Cardiac muscle cell (in vitro differentiated cells and primary cell): ENCODE measurements at places on chromosomes 11 and 22.

DNA sequence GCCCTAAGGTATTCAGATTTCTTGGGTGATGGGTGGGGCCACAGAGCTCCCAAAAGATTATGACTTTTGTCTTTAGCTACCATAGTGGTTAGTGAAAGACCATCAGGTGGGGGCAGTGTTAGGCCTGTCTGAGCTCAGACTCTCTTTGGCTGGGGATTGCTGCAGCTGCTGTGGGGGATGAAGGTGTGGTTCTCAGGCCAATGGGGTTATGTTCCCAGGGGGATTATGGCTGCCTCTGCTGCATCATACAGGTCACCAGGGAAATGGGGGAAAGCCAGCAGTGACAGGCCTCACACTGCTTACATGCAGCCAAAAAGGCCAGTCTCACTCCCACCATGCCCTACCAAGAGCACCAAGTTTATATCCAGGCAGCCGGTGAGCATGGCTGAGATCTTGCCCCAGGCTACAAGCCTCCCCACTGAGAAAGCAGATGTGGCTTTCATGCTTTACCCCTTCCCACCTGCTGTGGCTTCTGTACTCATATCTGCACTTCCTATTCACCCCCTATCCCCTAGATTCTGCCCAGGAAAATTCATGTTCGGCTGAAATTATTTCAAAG lies 24.8 kb downstream of the CNTF start:
- H3K36me3 ChIP-seq: no peaks in the 10 kb centered on the region
- no peaks in the 10 kb centered on the region for H3K27me3 ChIP-seq
- no peaks in the 10 kb centered on the region for H3K4me1 ChIP-seq
- no peak overlapping the region for H3K27ac ChIP-seq
- no peak overlapping the region for H3K4me3 ChIP-seq

DNA sequence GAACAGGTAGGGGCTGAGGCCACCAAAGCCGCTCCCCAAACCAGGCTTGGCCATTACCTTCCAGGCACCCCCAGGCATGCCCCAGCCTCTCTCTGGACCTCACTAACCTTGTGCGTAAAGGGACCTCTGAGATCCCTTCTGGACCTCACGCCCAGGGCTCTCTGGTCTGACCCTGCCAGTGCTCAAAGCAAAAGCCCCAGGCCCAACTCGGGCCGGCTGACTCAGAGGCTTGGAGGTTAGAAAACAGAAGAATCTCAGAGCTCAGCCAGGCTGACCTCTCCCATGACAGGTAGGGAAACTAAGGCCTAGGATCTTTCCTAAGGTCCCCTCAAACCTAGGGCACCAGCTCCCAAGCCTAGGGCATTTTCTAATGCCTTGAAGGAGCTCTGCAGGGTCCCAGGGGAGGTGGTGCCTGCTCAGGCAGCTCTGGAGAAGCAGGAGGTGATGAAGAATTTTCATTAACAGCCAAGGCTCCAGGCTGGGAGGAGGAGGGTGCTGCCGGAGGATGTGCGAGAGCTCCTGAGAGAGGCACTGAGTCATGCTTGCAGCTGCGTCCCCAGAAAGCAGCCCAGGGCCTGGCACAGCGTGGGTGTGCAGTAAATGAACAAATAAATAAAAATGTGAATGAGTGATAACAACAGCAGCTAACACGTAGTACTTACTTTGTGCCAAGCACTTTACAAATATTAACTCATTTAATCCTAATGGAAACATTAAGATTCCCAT lies 25.6 kb downstream of the ARRB1 start:
- no peak overlapping the region for H3K27ac ChIP-seq
- H3K4me1 ChIP-seq: no peaks in the 10 kb centered on the region
- DNase-seq: peak; percentile 93
- H3K4me3 ChIP-seq: no peak overlapping the region
- H3K36me3 ChIP-seq: no peaks in the 10 kb centered on the region

- H3K27ac ChIP-seq: no peak overlapping the region
- no peaks in the 10 kb centered on the region for H3K4me1 ChIP-seq
- DNase-seq: no peak
- no peak overlapping the region for H3K4me3 ChIP-seq
- no peaks in the 10 kb centered on the region for H3K27me3 ChIP-seq
These were observed 188.3 kb downstream of the OPCML start for GRCh38 chr11:133343951-133344350.

- H3K36me3 ChIP-seq: no peaks in the 10 kb centered on the region
- no peaks in the 10 kb centered on the region for H3K27me3 ChIP-seq
- no peak for DNase-seq
- no peak overlapping the region for H3K27ac ChIP-seq
These were observed 18.8 kb downstream of the PANX1 start for GRCh38 chr11:94147433-94147845.

DNA sequence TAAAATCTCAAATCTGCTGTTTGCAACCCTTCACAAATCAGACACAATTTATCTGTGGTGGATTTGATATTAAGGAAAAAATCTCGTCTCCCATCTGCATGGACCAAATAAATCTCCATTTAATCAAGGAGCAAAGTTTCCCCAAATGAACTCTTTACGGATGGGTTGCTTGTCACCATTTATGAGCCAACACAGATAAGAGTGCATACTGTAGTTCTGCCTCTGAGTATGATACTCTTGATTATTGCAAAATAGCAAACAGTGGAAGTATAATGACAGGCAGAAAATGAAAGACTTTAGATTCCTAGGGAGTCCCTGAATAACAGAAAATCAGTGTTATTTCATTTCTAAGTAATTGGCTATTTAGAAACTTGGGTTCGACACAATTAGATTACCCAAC lies 1395.9 kb downstream of the FAM181B start:
- H3K36me3 ChIP-seq: no peaks in the 10 kb centered on the region
- H3K27me3 ChIP-seq: no peaks in the 10 kb centered on the region
- DNase-seq: no peak
- no peak overlapping the region for H3K4me3 ChIP-seq

- H3K4me1 ChIP-seq: no peaks in the 10 kb centered on the region
- no peaks in the 10 kb centered on the region for H3K27me3 ChIP-seq
- H3K27ac ChIP-seq: no peak overlapping the region
- no peak for DNase-seq
- H3K4me3 ChIP-seq: no peak overlapping the region
These were observed 43.3 kb downstream of the BDNF start for GRCh38 chr11:27656806-27657483.

DNA sequence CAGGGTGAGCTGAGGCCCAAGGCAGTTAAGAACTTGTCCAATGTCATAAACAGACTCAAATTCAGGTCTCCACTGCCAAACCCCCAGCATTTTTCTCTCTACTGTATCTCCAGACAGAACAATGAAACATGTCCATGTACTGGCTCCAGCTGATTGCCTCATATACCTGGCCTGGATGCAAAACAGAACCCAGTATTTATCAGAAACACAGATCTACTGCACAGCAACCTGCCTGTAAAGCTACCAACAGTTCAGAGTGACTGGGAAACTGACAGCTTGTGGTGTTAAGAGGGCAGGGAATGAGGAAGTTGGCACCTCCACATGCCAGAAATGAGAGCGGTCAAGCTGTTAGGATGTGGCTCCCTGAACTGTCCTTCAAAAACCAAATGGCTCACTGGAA lies 41.6 kb downstream of the C11orf71 start:
- no peaks in the 10 kb centered on the region for H3K36me3 ChIP-seq
- no peak for DNase-seq
- H3K4me1 ChIP-seq: no peaks in the 10 kb centered on the region
- H3K27me3 ChIP-seq: no peaks in the 10 kb centered on the region
- H3K4me3 ChIP-seq: no peak overlapping the region

DNA sequence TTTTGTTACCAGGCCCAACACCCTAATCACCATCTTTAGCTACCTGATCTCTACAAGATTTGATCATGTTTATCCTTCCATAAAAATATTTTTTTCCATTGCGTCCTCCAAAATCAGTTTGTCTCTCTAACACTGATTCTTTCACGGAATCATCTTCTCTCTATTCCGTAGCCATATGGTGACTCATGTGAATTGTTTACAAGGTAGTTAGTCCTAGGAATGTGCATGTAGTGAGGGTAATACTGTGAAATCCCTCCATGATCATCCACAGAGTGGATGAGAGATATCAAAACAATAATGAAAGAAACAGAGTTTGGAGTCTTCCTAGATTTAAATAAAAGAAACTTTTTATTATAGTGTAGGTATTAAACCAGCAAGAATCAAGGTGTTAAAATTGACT lies 230.2 kb downstream of the METTL15 start:
- H3K27ac ChIP-seq: no peak overlapping the region
- no peak overlapping the region for H3K4me3 ChIP-seq
- H3K27me3 ChIP-seq: no peaks in the 10 kb centered on the region
- no peaks in the 10 kb centered on the region for H3K4me1 ChIP-seq

DNA sequence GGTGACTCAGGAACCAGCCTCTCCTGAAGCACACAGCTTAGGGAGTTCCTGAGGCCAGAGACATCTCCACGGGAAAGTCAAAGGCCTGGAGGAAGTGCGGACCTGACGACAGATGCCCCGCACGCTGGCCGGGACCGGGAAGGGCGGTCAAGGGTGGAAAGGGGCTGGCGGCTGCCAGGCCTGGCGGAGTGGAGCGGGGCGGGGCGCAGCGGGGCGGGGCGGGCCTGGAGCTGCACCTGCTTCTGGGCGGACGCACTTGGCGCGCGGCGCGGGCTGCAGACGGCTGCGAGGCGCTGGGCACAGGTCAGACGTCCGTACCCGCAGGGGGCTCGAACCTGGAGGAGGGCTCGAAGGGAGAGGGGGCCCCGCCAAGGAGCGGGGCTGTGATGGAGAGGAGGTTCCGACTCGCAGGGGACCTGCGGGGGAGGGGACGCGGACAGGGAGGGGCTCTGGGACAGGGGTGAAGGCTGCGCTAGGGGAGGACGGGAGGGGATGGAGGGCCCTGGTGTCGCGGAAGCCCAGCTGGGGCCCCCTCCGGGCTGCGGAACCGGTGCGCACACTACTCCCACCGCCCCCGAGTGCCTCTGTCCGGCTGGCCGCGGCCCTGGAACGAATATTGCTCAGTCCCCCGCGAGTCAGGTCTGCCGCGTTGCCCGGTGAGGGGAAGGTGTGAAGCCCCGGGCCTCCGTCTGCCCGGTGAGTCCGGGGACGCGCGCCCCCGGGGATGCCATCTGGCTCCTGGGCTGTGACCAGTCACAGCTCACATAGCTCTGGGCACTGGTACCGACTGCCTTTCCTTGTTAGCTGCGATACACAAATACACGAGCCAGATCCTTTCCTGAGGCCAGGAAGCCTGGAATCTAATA lies at the start of gene TMEM45B:
TMEM45B (plus strand) TSS at position 253 of the 866 bp plus-strand sequence. CDS start 36,635 bp downstream, outside the sequence.
- H3K4me3 ChIP-seq: peak within 1 kb of the TSS; percentile 27
- H3K4me1 ChIP-seq: no peaks in the 10 kb centered on the region
- DNase-seq: peak; percentile 4
- H3K27ac ChIP-seq: no peak within 1 kb of the TSS
- H3K27me3 ChIP-seq: peaks cover 68% of the 10 kb centered on the region

DNA sequence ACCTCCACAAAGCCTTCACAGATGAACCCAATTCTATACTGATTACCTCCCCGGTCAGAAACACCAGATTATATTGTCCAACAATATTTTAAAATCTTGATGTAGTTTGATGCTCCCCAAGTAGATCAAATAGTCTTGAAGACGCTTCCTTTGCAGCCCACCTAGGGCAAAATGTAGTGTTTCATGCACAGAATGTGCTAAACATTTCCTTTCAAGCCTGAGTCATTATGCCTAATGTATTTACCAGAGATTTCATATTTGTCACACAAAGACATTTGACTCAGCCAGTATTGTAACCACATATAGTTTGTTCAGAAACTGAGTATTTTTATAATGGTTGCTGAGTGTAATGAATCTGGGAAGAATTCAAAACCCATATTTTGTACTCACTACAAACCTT lies 1396.8 kb downstream of the LRRC4C start:
- H3K36me3 ChIP-seq: no peaks in the 10 kb centered on the region
- H3K27ac ChIP-seq: no peak overlapping the region
- no peak for DNase-seq
- no peak overlapping the region for H3K4me3 ChIP-seq
- H3K27me3 ChIP-seq: no peaks in the 10 kb centered on the region

- no peaks in the 10 kb centered on the region for H3K36me3 ChIP-seq
- DNase-seq: peak; percentile 12
- no peak overlapping the region for H3K27ac ChIP-seq
- peaks cover 14% of the 10 kb centered on the region for H3K4me1 ChIP-seq
- H3K27me3 ChIP-seq: no peaks in the 10 kb centered on the region
These were observed 22.1 kb upstream of the MMP7 start for GRCh38 chr11:102552447-102553194.

- no peak overlapping the region for H3K27ac ChIP-seq
- DNase-seq: no peak
- no peak overlapping the region for H3K4me3 ChIP-seq
- peaks cover 8% of the 10 kb centered on the region for H3K36me3 ChIP-seq
These were observed 21.9 kb upstream of the PPP2R1B start for GRCh38 chr11:111788051-111788450.

GRCh38 chr11:20047006-20047768 lies 113.1 kb downstream of the DBX1 start:
- no peak for DNase-seq
- H3K4me3 ChIP-seq: no peak overlapping the region
- H3K4me1 ChIP-seq: peaks cover 60% of the 10 kb centered on the region
- H3K36me3 ChIP-seq: peaks cover 72% of the 10 kb centered on the region

- no peaks in the 10 kb centered on the region for H3K4me1 ChIP-seq
- no peak for DNase-seq
- H3K27ac ChIP-seq: no peak overlapping the region
These were observed 1522.6 kb downstream of the FAM181B start for GRCh38 chr11:81211050-81211449.

DNA sequence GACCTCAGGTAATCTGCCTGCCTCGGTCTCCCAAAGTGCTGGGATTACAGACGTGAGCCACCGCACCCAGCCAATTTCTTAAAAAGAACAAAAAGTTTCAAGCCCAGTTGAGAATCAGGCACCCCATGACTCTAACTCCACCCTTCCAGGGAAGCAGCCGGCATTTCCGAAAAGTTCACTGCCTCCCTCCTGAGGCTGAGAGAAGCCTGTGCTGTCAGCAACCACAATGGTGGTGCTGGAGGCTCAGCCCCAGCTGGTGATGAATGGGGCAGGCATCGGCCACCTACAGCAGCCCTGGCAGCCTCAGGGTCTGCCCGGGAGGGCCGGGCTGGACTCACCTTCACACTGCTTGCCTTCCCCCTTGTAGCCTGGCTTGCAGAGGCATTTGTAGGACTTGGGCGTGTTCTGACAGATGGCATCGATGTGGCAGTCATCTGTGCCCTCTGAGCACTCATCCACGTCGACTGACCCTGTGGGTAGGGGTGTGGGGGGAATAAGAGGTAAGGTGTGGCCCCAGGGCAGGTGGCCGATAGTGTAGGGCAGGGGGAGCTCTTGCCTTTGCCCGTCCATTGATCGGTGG lies 4.3 kb downstream of the SCUBE1 start:
- H3K27me3 ChIP-seq: peaks cover 58% of the 10 kb centered on the region
- H3K36me3 ChIP-seq: no peaks in the 10 kb centered on the region
- no peak overlapping the region for H3K27ac ChIP-seq
- H3K4me1 ChIP-seq: no peaks in the 10 kb centered on the region
- DNase-seq: no peak
